EH (cell line): ENCODE measurements at places on chromosomes 4 and X.

DNA sequence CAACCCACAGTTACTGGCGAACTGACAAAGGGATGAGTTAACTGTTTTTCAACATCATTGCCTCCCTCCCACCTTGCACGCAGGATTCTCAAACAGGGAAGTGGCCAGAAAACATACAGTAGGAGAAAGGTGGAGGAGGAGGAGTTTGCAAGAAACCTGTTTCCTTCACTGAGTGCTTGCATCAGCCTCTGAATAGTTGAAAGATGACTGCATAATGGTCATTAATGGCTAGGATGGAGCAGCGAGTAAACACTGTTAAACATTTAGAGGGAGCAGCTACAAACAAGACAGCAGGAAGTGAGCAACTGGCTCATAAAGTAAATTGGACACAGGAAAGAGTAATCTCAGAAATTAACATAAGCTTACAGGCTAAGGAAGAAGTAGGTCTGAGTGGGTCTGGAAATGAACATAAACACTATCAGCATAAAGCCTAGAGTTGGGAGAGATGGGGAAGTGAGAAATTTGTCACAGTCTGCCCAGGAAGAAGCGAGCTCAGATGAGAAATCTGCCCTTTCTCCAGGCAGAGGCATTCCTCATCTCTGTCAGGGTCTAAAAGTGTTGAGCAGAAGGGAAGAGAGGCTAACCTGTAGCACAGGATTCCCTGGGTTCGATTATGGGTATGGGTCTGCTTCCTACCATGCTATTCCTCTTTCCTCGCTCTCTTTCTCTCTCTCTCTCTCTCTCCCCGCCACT lies 38.6 kb downstream of the TRPC5OS start:
- DNase-seq: no peak

DNA sequence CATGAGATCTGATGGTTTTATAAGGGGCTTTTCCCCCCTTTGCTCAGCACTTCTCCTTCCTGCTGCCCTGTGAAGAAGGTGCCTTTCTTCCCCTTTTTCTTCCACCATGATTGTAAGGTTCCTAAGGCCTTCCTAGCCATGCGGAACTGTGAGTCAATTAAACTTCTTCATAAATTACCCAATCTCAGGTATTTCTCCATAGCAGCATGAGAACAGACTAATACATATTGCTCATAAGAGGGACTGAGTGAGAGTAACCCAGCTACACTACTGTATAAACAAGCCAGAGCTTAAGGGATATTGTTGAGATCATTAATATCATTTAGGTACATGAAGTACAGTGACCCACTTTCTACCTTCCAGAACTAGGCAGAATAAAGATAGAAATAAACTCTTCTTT lies 102.9 kb downstream of the TEX13A start:
- DNase-seq: no peak

GRCh38 chrX:139831675-139832456 lies 101.0 kb downstream of the ATP11C start:
- peak; percentile 81 for DNase-seq

- DNase-seq: no peak
Measured at GRCh38 chr4:26380740-26381139, 59.9 kb downstream of the RBPJ start.

- no peak for DNase-seq
Measured at GRCh38 chr4:154035341-154035740, 246.5 kb upstream of the SFRP2 start.
